NCI-H1436 treated with DMSO at 0.1 percent for 48 hours (cell line): ENCODE measurements at places on chromosomes 2 and 18.

GRCh38 chr2:108927936-108928659 is 60.9 kb downstream of the EDAR start:
- DNase-seq = peak; percentile 2

GRCh38 chr2:45909677-45910191 is 258.3 kb downstream of the PRKCE start:
- DNase-seq = no peak

GRCh38 chr2:46548103-46548486 is 68.7 kb downstream of the TMEM247 start:
- DNase-seq = no peak

- DNase-seq = no peak
These were observed 4.1 kb downstream of the MYO1B start for GRCh38 chr2:191249156-191249813.

GRCh38 chr2:238684362-238685326 is 163.2 kb upstream of the TWIST2 start:
- no peak for DNase-seq

DNA sequence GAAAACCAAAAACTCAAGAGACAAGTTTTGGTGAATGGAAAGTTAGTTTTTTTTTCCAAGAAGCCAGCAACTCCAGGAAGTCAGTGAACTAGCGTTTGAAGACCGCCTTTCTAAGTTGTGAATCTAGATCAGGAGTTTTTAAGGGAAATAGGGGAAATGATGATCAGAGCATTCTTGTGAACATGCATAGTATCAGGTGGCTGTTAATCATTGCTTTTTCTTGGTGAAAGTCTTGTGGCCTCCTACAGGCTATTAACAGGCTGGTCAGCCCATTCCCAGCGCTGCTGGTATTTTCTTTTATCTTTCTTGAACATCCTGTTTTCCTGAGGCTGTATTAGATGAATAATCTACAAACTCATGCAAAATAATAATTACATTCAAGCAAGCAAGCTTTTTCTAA is 155.8 kb downstream of the PTPRM start:
- DNase-seq = no peak

DNA sequence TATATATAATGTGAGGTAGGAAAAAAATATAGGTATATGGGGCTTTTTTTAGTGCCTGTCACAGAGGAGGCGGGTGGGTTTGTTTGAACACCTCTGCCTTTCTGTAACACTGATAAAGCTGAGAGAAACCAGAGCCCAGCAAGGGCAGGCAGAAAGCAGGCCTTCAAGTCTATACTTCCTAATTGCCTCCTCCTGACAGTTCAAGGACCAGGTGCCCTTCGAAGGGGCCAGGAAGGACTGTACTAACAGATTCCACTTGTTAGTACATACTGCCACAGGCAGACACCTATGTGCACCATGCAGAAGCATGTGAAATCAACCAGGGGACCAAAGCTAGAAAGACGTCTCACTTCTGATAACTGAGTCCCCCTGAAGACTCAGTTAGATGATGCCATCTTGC is 13.8 kb downstream of the SLC1A4 start:
- no peak for DNase-seq

DNA sequence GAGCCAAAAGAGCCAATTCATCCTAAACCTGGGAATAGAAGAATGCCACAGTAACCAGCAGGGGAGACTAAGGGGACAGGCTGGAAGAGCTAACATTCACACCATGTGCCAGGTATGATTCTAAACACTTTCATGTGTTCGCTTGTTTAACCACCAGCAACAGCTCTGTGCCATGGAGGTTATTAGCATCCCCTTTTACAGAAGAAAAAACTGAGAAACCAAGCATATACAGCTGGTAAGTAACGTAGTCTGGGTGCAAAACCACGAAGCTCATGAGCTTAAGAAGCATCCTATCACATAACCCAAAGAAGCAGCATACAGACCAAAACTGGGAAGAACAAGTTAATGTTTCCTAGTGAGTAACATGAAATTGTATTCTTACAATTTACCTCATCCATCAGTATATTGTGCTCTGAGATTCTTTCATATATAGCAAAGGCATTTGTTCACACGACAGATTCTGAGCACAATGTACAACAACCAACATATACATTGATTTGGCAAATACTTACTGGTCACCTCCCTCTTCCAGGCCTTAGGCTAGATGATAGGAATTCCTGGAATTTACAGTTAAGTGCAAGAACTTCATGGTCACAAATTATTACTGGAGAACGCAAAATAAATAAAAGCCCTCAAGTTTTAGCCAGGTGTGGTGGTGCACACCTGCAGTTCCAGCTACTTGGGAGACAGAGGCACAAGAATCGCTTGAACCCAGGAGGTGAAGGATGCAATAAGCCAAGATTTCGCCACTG is 36.5 kb upstream of the HNRNPA3 start:
- DNase-seq = no peak

GRCh38 chr2:95024960-95025405 is 525 bp upstream of the MAL start:
- DNase-seq = no peak

DNA sequence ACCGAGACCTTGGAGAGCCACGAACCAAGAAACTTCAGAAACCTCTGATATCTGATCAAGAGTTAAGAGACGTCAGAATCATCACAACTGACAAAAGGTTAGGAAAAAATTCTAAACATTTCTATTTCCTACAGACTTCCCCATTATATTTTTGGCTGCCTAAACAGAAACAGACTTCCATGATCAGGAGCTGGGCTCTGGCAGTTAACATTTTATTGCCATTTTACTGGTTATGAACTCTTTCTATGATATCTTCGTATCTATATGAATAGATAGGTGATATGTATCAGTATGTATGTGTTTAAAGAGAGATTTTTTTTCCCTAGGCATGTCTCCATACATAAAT is 31.1 kb upstream of the PPP1R1C start:
- no peak for DNase-seq

- DNase-seq = no peak
These were observed 17.8 kb downstream of the PDCL3 start for GRCh38 chr2:100580367-100581276.

DNA sequence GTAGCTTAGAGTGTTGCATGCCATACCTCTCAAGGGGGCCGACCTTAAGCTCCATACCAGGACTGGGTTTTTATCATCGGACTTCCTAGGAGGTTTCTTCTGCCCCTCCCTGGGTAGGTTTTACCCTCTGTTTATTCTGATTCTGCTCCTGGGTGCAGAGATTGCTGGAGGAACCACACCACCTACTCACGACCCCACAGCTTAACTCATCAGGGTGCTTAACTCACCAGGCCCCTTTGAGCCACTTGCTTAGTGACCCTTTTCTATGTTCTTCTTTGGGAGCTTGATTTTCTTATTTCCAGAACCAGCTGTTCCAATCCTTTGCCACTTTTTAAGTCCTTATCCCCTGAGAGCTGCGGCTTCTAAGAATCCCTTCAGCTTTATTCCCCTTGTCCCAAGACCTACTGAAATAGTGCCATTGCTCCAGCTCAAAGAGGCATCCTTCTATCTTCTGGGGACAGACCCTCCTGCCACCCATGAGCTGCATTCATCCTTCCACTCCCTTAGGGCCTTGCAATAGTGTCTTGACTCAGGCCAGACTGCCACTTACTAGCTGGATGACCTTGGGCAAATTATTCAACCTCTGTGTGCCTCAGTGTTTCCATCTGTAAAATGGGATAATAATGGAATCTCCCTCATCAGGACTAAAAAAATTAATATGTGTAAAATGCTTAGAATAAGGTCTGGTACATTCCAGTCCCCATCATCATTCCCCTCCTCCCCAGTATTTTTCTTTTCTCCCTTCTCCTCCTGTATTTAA is 5.8 kb downstream of the OXER1 start:
- no peak for DNase-seq

GRCh38 chr18:52118684-52119083 is 221.3 kb upstream of the DCC start:
- DNase-seq = no peak

DNA sequence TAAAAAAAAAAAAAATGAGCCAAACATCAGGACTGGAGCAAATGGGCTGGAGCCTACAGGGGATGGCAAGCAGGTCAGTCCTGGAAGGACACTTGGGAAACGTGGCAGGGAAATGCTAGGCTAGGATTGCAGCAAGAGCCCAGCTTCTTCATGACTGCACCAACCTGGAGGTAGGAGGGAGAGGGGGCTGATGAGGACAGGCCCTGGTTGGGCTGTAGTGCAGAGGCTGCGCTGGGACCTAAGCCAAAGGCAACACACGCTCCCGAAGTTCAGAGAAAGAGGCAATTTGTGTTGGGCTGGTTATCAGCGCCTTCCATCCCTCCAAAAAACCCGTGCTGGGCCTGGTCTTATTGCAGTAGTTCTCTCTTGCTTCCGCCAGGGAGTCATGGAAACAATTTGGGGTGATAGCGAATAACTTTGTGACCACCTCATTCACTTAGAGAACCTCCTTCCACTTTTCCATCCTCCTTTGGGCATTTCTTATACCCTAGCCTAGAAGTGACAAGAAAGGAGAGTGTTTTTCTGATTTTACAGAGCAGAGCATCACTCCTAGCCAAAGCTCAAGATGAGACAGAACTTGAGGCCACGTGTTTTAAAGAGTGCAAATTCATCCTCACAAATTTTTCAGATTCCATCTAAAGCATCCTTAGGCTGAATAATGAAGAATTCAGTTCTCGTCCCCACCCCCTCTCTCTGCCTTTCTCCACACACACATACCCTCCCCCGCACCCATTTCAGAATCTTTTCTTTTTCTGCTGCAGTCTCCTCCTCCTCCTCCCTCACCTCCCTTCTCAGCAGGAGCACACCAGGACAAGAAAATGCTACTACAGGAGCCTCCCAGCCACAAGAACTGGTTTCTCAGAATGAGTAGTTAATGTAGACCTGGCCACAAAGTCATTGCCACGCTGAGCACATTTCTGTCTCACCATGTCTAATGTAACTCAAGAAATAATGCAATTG is 82.5 kb upstream of the STPG4 start:
- DNase-seq = no peak

GRCh38 chr18:332721-333510 is 65.1 kb upstream of the THOC1 start:
- no peak for DNase-seq

DNA sequence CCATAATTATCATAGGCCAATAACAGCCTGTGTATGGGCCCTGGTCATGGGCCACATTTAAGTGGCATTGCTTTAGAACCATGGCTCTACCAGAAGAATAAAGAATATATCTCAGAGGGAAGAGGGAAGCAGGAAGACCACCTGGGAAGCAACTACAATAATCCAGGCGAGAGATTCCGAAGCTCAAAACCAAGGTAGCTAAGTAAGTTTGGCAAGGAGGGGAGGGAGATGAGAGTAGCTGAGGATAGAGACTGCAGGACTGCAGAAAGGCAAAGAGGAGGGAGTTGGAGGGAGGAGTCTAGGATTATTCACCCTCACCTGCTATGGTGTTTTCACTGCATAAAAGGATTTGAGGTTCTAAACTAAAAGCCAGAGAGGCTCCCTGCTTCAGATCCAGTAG is 293.5 kb downstream of the SETBP1 start:
- no peak for DNase-seq

- DNase-seq = no peak
These were observed 269.7 kb upstream of the THSD7B start for GRCh38 chr2:136495636-136496035.

- DNase-seq = no peak
These were observed 52.3 kb downstream of the TCF7L1 start for GRCh38 chr2:85185431-85185940.

GRCh38 chr2:224584785-224585210 is 365 bp downstream of the CUL3 start:
- no peak for DNase-seq

DNA sequence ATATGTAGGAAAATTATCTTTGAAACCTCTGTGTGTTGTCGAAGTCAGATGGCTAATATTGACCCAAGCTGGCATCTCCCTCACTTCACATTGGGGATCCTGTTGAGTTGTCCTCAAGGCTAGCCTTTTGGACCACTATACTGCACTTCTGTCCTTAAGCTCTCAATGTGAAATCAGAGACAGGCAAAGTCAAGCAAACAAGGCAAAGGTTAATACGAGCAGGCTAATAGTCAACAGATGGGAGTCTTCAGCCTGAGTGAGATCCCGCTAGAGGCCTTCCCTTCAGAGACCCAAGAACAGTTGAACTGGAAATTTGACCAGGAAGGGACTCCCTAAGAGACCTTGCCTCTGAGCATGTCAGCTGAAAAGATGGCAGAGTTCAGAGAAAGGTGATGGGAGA is 475.4 kb downstream of the PARD3B start:
- DNase-seq = no peak

- no peak for DNase-seq
These were observed 326.8 kb upstream of the KLHL14 start for GRCh38 chr18:33099626-33100025.

- DNase-seq = no peak
These were observed 19.4 kb upstream of the KCNF1 start for GRCh38 chr2:10892316-10892715.

GRCh38 chr2:230179907-230180306 is 39.9 kb downstream of the SP110 start:
- no peak for DNase-seq

- no peak for DNase-seq
These were observed 92.8 kb upstream of the NEDD4L start for GRCh38 chr18:57951117-57951796.

DNA sequence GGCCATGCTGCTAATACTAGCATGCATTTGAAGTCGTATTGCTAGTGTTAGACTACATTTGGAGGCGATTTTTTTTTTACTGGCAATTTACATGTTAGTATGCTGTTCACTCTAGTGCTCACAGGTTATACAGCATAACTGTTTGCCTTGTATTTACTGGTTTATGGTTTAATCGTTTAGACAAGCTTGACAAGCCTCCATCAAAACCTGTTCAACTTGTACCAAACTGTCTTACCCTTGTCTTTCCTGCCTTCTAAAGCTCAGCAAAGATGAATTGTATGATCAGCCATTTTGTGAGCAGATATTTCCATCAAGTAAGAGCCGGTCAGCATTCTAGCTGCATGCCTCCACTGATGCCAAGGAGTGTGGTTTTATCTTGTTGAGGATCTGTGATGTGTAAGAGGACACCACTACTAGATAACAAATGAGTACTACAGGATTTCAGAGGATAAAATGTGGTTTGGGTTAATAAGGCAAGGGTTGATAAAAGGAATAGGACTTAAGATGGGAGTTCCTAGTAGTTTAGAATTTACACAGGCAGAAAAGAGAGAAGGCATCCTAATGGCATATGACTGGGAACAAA is 68.4 kb upstream of the ITM2C start:
- no peak for DNase-seq

DNA sequence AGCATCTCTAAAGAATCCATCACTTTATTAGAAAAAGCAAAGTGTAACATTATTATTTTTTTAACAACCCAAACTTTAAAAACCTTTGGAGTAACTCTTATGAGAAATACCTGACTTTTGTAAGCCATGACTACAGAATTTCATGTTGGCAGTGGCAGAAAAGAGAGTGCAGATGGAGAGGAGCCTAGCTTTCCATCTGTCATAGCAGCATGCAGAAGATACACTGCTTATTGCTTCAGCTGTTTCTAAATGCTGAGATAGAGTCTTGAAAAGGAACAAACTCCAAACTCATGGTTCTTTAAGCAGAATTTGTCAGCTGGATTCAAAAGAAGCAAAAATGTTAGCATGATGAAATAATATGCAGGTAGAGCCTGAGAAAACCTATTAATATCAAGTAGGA is 1130.3 kb downstream of the DPP10 start:
- no peak for DNase-seq
